ENCODE measurements at places on chromosomes 13 and 19.

GRCh38 chr13:23701636-23702035 is 131.4 kb downstream of the TNFRSF19 start:
- DNase-seq = no peak

- no peak for DNase-seq
Observed at GRCh38 chr13:60210510-60211330, 47.0 kb upstream of the DIAPH3 start.

DNA sequence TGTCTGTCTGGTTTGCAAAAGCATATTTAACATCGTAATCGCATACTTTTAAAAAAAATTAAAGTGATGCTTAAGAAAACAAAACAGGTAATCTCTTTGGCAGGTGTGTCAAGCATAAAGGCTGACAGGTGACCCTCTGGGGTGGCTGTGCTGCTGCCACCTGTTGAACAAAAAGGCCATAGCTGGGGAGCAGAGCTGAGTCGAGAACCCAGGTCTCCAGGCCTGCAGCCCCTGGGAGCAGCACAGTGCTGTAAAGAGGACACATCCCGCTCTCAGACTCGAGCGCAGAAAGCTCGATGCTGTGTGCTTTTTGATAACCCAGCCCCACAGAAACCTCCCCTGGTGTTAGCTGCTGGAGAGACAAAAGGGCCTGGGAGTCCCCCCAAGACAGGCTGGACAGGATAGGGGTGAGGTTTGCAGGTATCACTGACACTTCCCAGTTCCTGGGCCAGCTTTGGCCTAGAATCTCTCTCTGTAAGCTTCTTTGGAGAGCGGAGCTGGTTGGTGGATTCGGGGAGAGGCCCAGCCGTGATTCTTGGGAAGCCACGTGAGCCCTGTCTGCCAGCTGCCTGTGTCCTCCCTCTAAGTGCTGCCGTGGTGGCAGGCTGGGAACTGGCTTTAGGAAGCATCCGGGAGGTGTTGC is 66.9 kb downstream of the C13orf42 start:
- DNase-seq = no peak

GRCh38 chr13:48318377-48318811 is 14.8 kb downstream of the RB1 start:
- no peak for DNase-seq

- DNase-seq = no peak
Observed at GRCh38 chr19:52946322-52947310, 16.1 kb downstream of the ZNF816 start.

GRCh38 chr19:6047741-6048251 is 62.5 kb downstream of the RFX2 start:
- no peak for DNase-seq

DNA sequence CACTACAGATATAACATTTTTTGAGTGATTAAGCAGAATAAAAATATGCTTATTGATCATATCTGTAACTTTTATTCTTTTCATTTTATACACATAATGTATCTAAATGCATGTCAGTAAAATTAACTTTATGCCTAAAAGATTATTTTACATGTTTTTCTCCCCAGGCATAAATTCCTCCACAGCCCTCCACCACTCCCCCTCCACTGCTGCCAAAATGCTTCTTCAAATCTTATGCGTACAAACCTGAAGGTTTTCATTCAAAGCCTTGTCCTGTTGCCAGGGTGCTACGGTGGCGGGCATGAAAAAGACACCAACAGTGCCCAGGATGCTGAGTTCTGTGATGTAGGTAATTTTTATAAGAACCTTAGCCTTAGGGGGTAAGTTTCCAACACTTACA is 52.9 kb downstream of the PARP4 start:
- no peak for DNase-seq

- DNase-seq = no peak
Observed at GRCh38 chr19:53086949-53087348, 16.3 kb downstream of the ZNF160 start.

Data from BJ (cell line).